ENCODE measurements at places on chromosomes 5 and 9. TPM values are rescaled to one million over a fixed set of nuclear protein-coding genes. Genes with fewer than 3 reads are reported as not detected.

Gene OR1Q1
- not detected for polyA plus RNA-seq

Gene TMOD1
- 10.0 TPM for polyA plus RNA-seq

Gene WNT8A
- polyA plus RNA-seq, result 0.14 TPM

Gene TSSK1B
- polyA plus RNA-seq, result not detected

- DNase-seq, result no peak
Measured at GRCh38 chr5:130002183-130002582, 97.9 kb downstream of the CHSY3 start.

Measured in left renal pelvis (tissue), 4 donors.